Stimulated activated CD8-positive, alpha-beta memory T cell treated with anti-CD3 and anti-CD28 coated beads, Interleukin-2, amount 100 ng/mL, for 48 hours (primary cell): ENCODE measurements at places on chromosomes 12 and 14.

- no peak for DNase-seq
These were observed 103.9 kb downstream of the BBS10 start for GRCh38 chr12:76244300-76244699.

DNA sequence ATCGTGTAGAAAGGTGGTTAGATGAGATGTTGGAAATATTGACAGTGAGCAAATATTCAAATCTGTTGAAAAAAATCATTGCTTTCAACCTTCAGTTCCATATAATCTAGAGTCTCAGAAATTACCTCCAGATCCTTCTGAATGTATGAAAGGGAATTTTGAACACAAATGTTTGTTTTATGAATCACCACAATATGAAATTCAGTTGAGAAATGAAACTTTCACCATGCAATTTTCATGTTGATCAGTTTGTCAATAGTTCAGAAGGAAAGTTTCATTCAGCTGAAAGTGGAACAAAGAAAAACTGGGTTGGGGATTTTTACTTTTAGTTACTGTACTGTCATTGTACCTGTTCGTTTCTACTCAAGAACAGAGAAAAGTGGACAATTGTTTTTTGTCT, 953.6 kb downstream of the SLC6A15 start:
- no peak for DNase-seq

- no peak for DNase-seq
These were observed 12.4 kb downstream of the CCDC92 start for GRCh38 chr12:123960029-123960735.

DNA sequence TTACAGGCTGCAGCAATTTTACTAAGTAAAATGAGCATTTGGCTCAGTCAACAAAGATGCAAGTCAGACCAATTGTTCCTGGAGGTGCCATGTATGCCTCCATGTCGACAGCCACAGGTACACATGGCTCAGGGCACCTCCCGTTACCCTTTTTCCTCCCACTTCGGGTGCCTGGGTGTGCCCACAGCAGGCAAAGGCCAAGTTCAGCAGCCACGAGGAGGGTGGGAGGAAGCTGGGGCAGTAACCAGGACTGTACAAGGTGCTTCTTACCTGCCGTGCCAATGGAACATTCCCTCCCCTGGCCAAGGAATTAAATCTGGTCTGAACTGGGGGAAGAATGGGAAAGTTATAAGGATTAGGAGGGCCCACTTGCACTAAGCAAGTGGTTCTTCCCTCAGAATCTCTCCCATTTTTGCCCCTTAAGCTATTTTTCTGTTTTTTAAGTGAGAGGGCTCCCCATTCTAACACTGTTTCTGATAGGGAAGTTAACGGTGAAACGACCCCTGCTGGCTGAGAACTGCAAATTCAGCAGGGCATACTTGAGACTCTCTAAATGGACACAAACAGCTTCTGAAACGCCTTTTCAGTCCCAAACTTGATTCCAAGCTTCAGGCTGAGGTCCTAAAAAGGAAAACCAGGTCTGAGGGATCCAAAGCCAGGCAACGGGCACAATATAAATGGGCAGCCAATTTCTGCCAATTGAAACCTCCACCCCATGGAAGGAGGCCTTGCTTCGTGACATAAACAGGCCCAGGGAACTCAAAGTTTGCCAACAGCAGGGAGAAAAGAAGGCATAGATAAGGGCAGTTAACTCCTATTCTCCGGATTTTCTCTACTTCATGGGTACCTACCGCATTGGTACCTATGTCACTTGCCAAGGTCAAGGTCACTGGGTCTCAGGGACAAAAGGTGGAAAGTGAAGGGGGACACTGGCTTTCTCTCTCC, 24.8 kb downstream of the CLECL1 start:
- DNase-seq: peak; percentile 51
